ENCODE measurements at places on chromosomes 12 and 14.

- DNase-seq, result no peak
Observed at GRCh38 chr12:53300187-53300586, 692 bp downstream of the MYG1 start.

- DNase-seq, result no peak
Observed at GRCh38 chr12:70154087-70154638, 89.1 kb upstream of the CNOT2 start.

- DNase-seq, result no peak
Observed at GRCh38 chr14:100822532-100823296, 3.2 kb upstream of the MEG3 start.

DNA sequence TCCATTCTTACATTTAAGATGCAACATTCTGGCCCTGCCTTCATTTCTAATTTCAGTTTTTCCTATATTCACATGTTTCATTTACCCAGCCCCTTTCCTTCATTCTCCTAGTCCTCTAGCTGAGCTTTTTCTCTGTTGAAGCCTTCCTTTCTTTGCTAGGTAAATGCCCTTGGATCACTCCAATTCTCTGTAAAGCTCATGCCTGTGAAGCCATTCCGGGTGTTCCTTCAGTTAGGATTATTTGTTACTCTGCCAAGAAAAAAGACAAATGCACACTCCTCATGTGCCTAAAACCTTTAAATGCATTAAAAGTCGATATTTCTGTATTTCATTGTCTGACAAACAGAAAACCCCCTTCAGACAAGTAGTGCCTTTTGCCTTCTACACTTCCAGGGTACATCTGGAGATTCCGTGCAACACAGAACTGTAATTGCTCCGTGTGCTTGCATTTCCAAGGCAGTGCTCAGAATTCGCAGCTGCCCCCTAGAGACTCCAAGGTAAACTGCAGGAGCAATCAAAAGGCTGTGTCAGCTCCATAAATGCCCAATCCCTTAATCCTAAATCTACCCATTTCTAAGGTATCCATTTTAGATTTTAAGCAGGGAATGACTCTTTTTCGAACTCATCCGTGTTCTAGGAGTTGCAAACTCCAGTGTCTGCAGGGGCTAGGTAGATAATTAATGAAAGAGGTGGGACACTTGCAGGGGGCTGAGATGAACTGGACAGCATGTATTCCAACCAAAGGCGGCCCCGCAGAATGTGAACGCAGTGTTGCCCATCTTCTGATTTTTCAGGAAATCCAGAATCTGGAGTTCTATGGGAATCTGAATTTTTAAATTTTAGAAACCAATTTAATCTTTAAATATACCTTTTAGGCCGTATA is 320.2 kb downstream of the GRIN2B start:
- peak; percentile 60 for DNase-seq

GRCh38 chr14:95227279-95227860 is 70.0 kb upstream of the DICER1 start:
- DNase-seq, result peak; percentile 53

- no peak for DNase-seq
Observed at GRCh38 chr12:80551897-80552296, 107.9 kb downstream of the PTPRQ start.

DNA sequence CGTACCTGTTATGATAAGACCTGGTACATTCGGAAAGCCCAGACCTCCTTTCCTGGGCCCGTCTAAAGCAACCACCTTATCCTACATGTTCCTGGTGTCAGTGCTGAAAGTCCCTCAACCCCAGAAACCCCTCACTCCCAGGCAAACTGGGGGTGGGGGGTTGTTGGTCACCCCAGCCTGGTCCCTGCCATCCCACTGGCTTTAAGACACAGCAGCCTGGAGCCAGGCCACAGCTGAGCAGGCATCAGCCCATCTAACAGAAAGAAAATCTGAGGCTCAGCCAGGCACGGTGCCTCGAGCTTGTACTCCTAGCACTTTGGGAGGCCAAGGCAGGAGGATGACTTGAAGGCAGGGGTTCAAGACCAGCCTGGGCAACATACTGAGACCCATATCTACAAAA is 4.5 kb downstream of the SELPLG start:
- DNase-seq, result no peak

GRCh38 chr12:32486158-32486557 is 86.8 kb downstream of the FGD4 start:
- no peak for DNase-seq

- DNase-seq, result no peak
Observed at GRCh38 chr14:90062127-90062794, 467 bp downstream of the KCNK13 start.

DNA sequence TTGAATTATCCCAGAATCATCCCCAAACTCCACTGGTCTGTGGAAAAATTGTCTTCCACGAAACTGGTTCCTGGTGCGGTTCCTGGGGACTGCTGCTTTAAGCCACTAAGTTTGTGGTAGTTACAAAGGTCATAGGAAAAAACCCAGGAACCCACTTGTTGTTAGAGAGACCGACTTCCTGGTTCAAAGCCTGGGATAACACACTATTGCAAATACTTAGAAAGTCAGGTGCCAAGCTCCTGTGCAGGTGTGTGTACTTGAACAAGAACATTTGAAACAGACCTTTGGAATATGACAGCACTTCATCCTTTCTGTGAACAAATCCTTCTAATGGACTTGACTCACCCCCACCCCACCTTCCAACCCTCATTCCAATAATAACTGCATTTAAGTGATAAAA is 519.6 kb downstream of the GLT1D1 start:
- no peak for DNase-seq

GRCh38 chr14:86357119-86357518 is 827.2 kb downstream of the FLRT2 start:
- no peak for DNase-seq

DNA sequence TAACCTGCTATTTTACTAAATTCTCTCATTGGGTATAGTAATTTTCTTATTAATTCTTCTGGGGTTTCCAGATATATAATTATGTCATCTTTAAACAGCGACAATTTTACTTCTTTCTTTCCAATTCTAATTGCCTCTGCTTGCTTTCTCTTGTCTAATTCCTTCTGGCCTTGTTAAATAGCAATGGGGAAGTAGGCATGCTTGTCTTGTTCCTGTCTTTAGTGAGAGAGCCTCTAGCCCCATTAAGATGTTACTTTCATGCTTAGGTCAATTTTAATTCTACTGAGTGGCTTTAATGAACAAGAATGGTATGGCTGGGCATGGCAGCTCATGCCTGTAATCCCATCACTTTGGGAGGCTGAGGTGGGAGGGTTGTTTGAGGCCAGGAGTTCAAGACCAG is 31.7 kb downstream of the LRTM2 start:
- no peak for DNase-seq

DNA sequence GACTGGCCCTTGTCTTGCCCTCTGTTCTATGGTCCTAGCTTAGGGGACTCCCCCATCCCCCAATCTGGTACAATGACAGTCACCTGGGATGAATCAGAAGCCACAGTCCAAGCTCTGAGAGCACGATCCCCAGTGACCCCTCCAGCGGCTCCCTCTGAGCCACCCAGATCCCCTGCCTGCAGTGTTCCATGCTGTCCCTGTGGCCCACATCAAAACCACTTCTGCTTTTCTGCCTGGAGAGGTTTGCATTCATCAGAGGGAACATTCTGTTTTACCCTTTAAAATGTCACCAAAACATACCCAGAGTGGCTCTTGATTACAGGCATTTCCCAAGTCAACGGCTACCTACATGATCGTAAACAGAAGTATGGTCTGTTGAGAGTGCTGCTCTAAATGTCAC is 47.5 kb downstream of the NOS1 start:
- no peak for DNase-seq

DNA sequence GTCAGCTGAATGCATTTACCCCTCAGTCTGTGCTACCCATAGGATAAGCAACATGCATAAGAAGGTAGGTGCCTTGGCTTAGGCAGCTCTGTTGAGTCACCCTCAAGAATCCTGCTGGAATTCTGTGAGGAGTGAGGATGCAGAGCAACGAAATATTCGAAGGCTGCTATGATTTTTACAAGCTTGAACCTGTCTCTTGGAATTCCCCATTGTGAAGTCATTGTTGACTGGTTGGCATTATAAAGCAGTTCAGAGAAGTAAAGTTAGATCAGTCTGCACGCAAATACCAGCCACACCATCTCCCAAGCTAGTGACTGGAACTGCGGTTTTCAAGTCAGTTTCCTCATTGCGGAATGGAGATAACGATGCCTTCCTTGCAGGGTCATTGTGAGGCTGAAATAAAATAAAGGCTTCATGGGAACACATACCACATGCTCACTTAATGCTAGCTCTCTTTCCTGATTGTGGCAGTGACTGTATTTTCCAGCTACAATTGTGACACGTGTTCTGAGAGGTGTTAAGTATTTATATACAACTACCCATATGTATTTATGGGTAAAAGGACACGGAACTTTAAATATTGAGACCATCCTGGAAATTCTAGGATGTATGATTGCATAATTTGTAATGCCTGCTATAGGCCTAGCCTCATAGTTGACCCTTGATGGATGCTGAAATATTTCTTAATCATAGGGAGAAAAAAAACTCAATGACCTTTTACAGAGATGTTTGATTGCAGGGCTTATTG is 96.7 kb downstream of the ETV6 start:
- no peak for DNase-seq

GRCh38 chr14:100539003-100539660 is 48.1 kb downstream of the BEGAIN start:
- no peak for DNase-seq

GRCh38 chr14:99256483-99256874 is 15.5 kb downstream of the BCL11B start:
- no peak for DNase-seq

DNA sequence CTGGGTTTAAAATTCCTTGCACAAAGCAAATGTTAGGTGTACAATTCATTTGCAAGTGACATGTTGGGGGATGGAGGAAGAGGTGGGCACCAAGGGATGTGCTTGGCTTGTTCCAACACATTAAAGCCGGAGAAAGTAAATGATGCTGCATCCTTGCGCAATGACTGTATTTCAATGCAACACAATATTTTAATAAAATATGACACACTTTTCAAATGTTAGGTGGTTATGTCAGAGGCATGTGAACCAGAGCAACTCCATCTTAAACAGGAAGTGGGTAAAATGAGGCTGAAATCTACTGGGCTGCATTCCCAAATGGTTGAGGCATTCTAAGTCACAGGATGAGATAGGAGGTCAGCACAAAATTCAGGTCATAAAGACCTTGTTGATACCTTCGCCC is 53.6 kb upstream of the ARHGAP5 start:
- DNase-seq, result no peak

DNA sequence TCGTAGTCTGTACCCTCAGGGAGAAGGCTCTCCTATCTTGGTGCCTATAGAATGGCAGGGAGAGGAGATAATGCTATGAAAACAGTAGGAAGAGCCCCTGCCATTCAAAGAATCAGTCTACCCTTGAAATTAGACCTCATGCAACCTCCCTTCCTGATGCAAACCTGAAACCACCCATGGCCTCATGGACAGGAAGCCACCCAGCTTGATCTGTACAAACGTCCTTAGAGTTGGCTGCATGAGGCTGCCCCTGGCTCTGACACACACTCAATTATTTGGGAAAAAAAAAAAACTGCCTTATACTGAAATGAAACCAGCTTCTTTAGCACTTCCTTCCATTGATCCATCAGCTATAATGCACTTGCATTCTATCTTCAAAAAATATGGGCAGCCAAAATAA is 116.6 kb upstream of the BCL2L14 start:
- DNase-seq, result no peak

DNA sequence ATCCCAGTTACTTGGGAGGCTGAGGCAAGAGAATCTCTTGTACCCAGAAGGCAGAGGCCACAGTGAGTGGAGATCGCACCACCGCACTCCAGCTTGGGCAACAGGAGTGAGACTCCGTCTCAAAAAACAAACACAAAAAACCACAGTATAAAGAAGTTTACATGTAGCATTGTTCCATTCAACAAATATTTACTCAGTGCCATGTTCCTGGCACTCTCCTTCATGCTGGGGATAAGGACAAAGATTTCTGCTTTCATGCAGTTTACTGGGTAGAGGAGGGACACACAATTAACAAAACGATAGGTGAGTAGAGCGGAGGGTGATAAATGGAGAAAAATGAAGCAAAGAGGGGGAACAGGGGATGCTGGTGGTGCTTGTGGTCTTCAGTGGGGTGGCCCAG is 68.2 kb upstream of the OVCH1 start:
- DNase-seq, result no peak

DNA sequence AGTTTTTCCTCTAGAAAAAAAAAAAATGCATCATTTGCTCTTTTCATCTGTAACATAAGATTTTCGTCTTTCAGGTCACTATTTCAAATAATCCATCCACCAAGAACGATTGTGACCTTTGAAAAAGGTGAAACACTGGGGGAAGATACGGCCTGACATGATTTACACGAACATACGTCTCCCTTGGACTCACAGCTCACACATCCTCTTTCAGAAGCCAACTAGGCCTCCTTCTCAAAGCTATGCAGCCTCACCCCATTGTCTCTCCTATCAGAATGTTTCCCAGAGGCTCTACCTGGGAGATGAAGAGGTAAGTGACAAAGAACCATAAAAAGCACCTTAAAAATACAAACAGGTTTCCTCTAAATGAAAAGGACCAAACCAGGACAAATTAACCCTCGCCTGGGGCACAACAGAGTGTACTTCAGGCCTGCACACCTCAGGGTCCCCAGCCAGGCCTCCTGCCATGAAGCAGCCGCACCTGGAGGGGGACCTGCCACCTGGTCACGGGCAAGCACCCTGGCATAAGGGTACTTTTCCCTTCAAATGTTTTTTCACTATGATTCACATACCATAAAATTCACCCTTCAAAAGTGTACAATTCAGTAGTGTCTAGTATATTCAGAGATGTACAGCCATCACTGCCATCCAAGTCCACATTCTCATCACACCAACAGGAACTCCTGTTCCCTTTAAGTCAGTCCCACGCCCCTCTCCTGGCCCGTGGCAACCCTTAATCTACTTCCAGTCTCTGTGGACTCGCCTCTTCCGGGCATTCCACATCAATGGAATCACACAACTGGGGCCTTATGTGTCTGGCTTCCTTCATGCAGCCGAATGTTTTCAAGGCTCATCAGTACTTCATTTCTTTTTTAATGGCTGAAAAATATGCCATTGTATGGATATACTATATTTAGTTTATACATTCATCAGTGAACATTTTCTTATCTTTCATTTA is 5.4 kb downstream of the SLC15A4 start:
- DNase-seq, result no peak

DNA sequence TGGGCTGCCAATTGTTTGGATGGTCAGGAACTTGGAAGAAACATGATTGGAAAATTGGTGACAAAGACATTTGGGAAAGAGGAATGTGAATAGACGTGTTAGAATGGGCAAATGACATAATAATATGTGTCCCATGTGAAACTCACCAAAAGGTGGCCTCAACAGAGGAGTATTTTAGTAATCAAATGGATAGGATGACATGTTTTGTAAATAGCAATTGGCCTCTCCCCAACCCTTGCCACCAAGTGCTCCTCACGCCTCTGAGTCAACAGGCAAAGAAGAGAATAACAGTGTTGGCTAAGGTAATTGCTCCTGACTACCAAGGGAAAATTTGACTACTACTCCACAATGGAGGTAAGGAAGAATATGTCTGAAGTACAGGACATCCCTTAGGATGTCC is 81.4 kb downstream of the ATXN7L3B start:
- DNase-seq, result no peak

Measured in HEK293T (cell line).